ENCODE measurements at places on chromosomes 6 and 20. TPM values are rescaled to one million over a fixed set of nuclear protein-coding genes. Genes with fewer than 3 reads are reported as not detected.

- no peak for DNase-seq
These were observed 25.5 kb upstream of the OCSTAMP start for GRCh38 chr20:46575937-46576461.

- no peak for DNase-seq
These were observed 229.9 kb upstream of the MAP3K7 start for GRCh38 chr6:90816764-90817163.

GRCh38 chr6:52577022-52577777, at the start of gene TRAM2:
TRAM2 (minus strand) TSS chr6:52577060; CDS start chr6:52576915, 145 bp downstream.
- no peak for DNase-seq

DNA sequence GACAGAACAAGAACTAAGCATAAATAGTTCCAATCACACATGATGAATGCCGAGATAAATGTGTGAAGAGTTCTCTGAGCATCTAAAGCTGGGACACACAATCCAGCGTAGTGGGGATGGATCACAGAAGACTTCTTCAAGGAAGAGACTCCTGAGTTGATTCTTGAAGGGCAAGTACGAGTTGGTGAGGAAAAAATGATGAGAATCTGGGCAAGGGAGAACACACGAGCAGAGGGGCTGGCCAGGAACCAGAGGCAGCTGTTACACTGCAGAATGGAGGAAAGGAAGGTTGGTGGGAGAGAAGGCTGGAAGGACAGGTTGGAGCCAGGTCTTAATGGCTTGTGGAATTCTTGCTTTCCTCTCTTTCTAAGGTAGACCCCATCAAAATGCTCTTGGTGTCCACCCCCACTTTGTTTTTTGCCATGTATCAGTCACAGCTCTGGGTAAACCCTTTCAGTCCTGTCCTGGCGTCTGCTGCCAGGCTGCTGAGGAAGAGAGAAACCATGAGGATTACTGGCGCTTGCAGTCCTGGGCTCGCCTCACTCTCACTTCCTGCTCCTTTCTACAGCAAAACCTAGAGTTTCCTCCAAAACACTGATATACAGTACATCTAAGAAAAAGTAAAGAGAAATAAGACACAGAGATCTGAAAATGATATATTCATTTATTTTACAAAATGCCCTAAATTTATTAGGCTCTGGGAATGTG, 127.6 kb upstream of the FAM184A start:
- DNase-seq = no peak

GRCh38 chr6:159416891-159417560, 247.8 kb downstream of the FNDC1 start:
- DNase-seq = no peak

GRCh38 chr20:25570148-25570530, 15.2 kb downstream of the NINL start:
- DNase-seq = no peak

DNA sequence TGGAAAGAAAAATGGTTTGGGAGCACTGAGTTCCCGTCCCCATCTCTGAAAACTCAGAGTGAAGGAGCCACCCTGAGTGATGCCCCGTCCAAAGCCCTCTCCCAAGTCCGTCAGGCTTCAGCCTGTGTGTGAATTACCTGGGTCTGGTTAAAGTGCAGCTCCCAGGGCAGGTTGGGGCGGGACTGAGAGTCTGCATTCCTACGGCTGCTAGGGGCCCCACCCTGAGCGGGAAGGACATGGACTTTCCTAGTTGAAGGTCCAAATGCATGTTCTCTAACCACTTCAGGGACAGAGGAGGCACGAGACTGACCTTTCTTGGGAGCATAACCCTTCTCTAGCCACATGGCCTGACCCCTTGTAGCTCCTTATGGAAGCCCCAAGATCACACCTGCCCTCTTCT, 97.2 kb downstream of the SYNDIG1 start:
- DNase-seq = no peak

DNA sequence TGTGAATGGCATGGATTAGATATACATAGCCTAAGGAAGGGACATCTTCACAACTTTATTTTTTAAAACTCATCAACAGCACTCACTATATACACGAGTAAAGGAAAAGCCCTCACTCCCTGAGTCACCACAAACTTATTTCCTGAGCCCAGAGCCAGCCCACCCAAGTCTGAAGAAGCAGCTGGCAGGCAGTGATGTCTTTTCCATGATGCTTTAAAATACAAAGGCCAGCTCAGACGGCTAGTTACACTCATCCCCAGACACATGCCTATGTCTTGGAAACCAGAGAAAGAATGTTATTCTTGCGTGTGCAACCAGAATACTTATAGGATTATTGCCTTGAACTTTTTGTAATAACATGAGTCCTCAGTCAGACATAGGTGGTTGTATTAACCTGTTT, 114.4 kb downstream of the ADGRG6 start:
- DNase-seq = no peak

GRCh38 chr6:118776607-118777549, 117.1 kb upstream of the ASF1A start:
- DNase-seq = peak; percentile 45

GRCh38 chr6:160174681-160175080, 53.1 kb downstream of the SLC22A1 start:
- DNase-seq = no peak

DNA sequence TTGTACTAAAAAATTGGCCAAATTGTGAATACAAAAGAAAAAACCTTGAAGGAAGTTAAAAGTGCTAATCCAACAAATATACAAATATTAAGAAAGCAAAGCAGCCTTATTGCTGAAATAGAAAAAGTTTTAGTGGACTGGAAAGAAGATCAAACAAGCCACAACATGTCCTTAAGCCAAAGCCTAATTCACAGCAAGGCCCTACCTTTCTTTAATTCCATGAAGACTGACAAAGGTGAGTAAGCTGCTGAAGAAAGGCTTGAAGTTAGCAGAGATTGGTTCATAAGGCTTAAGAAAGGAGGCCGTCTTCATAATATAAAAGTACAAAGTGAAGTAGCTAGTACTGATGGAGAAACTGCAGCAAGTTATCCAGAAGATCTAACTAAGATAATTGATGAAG, 53.5 kb downstream of the TINAG start:
- no peak for DNase-seq

DNA sequence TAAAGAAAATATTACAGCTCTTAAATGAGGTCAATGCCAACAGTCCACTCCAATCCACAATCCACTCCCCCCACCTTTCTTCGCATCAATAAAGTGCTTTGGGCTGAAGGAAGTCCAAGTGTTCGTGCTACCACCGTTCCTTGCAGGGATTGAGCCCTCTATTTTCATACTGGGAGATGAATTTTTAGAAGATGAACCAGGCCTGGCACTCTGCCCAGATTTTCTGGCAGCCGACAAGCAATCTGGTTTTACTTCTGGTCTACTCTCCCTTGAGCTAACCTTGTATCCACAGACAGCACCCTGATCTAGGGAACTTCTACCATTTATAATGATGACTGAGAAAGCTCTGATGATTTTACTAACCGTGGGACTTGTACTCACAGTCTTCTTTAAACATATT, 72.3 kb downstream of the BTBD9 start:
- DNase-seq = peak; percentile 4

- DNase-seq = no peak
These were observed 36.2 kb downstream of the EYA4 start for GRCh38 chr6:133277228-133277899.

DNA sequence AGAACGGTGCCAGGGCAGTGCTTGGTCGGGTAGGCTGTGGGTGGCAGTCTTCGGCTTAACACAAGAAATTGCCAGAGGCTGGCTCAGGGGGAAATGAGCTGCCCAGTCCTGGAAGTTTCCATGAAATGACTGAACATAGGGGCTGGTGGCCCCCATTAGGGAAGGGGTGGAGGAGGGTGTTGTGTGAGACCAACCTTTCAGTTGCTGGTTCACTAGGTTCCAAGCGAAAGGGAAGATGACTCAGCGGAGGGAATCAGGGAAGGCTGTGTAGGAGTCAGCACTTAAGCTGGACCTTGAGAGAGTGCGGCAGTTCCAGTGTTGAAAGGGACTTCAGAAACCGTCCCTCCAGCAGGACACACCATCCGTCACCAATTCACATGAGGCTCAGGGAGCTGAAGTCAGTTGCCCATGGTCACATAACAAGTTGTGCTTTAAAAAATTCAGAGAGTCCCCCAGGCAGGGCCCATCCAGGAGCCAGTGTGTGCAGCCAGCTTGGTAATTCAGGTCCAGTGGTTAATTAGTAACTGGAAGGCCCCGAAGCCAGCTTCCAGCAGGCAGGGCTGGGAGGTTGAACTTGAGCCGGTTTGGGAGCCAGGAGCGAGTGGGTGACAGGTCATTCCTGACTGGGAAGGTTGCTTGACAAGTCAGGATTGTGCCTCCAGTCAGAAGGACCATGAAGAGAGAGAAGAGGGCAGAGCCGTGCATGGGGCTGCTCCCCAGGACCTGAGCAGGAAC, at the start of gene SGK2:
Gene SGK2, plus strand, starts transcription at position 616 of the 735 bp plus-strand sequence. CDS start 7,469 bp downstream, outside the sequence.
- peak; percentile 47 for DNase-seq

DNA sequence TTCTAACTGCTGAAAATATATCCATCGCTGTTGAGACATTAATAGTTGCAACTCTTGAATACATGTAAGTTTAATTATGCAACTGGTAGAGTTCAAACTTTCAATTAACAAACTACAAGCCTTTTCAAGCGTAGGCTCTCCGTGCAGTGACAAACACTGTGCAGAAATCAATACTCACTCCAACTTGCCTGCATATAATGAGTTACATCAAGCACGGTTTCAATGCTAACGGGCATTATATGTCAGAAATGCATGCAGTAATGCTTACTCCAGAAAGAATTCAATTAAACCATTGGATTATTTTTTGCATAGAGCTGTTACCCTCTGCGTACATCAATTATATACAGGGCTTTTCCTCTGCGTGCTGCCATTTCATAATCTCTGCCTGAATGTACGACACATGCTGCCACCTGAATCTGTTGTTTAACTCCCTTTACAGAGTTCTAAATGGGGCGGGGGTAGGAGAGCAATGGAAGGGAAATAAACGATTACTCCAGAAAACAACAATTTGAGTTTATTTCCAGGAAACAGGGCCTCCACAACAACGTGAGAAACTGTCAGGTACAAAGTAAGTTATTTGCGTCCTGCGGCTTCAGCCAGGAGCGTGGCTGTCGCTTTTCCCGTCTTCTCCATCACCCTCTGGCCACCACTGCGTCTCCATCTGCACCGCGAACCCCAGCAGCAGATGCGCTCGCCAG, 1.8 kb downstream of the PTPRK start:
- no peak for DNase-seq

DNA sequence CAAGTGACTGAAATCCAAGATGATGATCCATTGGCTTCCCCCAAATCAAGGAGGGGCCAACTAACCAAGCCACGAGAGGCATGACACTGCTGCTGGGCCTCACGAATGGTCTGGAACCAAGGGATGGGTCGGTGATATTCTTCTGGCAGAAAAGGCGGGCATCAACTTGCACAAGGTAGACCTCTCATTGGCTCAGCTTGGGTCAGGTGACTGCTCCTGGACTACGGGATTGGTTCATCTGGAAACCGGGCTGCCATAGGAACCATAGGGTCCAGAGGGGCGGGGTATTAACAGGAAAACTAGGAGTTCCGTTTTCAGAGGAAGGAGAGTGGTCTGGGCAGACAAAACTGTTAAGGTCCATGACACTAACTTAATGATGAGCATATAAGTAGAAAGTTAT, 100.9 kb downstream of the TFAP2C start:
- no peak for DNase-seq

DNA sequence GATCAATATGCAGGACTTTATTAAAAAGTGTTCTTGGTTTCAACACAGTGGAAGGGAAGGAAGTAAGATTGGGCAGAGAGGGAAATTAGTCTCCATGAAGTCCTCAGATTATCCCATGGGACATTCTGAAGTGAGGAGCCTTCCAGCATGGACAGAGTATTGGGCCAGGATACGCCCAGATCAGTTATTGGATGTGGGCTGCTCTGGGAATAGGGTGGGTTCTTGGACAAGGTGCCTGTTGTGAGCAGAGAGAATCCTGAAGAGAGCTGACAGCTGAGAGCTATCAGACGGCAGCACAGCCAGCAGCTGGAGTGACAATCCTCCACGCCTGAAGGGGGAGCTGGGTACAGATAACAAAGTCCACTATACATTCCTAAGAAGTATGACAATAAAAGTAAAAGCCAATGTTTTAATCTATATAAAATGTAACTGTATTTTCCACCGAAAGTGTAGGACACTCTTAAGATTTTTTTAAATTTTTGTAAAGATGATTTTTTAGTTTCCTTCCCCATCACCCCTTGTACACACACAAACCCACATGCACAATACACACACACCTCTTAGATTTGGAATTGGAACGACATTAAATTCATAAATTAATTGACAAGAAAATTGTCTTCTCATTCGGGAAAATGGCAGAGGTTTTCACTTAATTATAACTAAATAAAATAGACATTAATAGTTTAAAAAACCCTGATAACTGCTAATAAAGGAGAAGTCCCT, 107.8 kb downstream of the FBXO5 start:
- no peak for DNase-seq

DNA sequence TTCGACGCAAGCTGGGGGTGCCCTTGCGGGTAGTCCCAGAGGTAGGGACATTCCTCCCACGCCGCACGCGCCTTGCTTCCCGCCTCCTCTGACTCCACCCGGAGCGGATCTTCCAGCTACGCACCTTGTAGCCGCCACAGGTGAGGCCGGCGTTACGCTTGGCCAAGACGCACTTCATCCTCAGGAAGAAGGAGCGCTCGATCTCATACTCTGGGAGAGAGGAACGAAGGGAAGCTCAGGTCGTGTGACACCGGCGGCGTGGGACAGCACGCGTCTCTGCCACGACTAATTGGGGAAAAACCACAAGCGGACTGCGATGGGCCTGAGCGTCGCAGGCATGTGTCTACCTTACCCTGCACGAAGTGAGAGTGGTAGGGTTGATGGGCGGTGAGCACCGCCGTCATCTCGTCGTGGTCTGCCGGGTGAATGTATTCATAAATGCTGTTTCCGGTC, 15.5 kb downstream of the SIM1 start:
- no peak for DNase-seq

HTR1E gene
- polyA plus RNA-seq = 0.85 TPM

NT5E gene
- 4.8 TPM for polyA plus RNA-seq

BCAS1 gene
- 3.3 TPM for polyA plus RNA-seq

DSP gene
- polyA plus RNA-seq = 85.6 TPM

MYB gene
- 3.9 TPM for polyA plus RNA-seq

DEF6 gene
- 3.3 TPM for polyA plus RNA-seq

COX4I2 gene
- polyA plus RNA-seq = 2.3 TPM

TMEM151B gene
- polyA plus RNA-seq = 0.42 TPM

SHLD1 gene
- 9.0 TPM for polyA plus RNA-seq

PBOV1 gene
- polyA plus RNA-seq = 0.10 TPM

NRN1 gene
- 5.9 TPM for polyA plus RNA-seq

BPIFB1 gene
- polyA plus RNA-seq = not detected

DLK2 gene
- polyA plus RNA-seq = 0.90 TPM

MICB gene
- 1.2 TPM for polyA plus RNA-seq

CCN6 gene
- polyA plus RNA-seq = 3.9 TPM

TEAD3 gene
- polyA plus RNA-seq = 38.5 TPM

OPRM1 gene
- polyA plus RNA-seq = not detected

Measured in right renal cortex interstitium (tissue), 3 donors.